Cerebellar nuclear complex (tissue), 1 donor: ENCODE measurements at places on chromosomes 1 and 21.

DNA sequence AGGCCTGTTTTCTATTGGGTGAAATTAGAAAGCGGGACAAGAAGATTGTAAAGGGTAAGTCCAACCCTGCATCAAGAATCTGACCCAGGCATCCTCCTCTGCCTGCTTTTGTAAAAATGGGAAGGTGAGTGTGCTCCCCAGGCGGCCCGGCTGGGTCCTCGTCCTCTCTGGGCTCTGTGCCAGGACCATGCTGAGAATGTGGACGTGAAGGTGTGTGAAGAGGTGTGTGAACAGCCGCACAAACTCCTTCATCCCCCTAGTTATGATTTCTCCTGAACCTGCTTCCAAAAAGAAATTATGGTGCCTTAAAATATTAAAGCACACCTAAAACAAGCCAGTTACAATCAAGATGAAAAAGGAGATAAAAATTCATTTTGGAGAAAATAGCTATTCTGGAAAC lies 185.7 kb downstream of the IGSF21 start:
- DNase-seq = no peak

DNA sequence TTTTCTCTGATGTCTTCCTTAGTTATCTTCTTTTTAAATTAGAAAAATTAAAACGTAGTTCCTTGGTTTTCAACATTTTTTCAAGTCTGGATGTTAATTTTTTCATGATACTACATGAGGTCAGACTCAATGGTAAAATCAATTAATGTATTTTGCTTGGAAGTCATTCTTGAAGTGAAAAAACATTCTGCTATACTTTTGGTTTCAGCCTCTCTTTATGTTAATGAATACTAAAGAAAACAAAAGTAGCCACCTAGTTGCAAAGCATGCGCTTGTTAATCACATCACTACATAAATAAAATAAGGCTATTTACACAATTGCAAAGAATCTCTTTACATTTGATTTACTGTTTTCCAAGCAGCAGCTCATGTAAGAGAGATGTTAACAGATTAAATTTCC lies 170.4 kb downstream of the LIPI start:
- no peak for DNase-seq

DNA sequence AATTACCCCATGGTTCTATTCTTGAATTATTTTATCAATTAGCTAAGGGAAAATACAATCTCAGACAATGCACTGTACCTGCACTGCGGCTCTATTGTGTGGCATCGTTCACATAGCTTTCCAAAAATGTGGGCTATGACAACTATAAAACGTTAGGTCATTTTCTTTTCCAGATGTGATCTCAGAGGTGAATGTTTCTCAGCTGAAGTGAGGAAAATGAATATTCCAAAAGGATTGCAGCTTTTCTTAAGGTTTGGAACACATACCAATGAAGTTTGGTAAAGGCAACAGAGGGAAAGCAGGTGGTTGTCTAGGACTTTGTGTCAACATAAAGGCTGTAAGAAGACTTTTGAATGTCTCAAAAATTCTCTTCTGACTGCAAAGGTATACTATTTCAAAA lies 105.5 kb downstream of the NRIP1 start:
- no peak for DNase-seq

GRCh38 chr1:107535091-107535490 lies 394.3 kb downstream of the NTNG1 start:
- DNase-seq = peak; percentile 33

- DNase-seq = no peak
Measured at GRCh38 chr1:11407301-11407994, 71.5 kb upstream of the DISP3 start.

GRCh38 chr1:114676115-114676514 lies 6.3 kb upstream of the DENND2C start:
- no peak for DNase-seq

GRCh38 chr1:213162338-213162737 lies 111.3 kb downstream of the RPS6KC1 start:
- no peak for DNase-seq

DNA sequence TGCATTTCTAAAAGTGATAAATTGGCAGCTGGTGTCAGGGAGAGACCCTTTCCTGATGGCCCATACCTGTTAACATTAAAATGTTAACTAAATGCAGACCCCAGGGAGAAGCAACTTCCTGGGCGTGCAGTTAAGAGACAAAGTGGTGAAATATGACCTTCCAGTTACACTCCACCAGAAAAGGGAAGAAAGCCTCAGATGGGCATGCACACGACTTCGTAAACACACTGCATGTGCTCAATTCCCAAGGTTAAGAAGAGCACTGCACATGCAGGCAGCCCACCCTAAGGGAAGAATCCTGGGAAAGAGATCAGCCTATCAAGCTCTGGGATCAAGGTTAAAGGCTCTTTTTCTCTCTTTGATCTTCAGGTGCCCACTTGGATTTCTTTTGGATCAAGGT lies 9.7 kb upstream of the GBP6 start:
- no peak for DNase-seq

GRCh38 chr1:239987103-239987745 lies 104.5 kb upstream of the FMN2 start:
- no peak for DNase-seq

- no peak for DNase-seq
Measured at GRCh38 chr1:72433591-72433990, 151.3 kb upstream of the NEGR1 start.

GRCh38 chr1:119097380-119097779 lies 43.1 kb downstream of the WARS2 start:
- no peak for DNase-seq

DNA sequence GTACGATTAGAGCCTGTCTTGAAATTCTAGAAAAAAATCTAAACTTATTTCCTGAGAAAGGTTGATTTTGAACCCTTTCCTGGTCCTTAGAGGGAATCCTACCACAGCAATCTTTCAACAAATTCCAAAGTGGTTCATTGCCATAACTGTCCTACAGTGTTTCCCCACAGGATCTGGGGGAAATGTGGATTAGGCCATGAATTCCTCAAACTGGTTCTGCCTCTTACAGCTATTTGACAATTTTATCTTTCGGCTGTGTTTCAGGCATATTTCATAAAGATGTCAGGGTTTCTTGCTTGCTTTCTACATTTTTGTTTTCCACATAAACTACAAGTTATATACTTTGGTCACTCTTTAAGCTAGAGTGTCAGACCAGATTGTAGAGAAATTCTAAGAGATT lies 544 bp upstream of the ZP4 start:
- no peak for DNase-seq

DNA sequence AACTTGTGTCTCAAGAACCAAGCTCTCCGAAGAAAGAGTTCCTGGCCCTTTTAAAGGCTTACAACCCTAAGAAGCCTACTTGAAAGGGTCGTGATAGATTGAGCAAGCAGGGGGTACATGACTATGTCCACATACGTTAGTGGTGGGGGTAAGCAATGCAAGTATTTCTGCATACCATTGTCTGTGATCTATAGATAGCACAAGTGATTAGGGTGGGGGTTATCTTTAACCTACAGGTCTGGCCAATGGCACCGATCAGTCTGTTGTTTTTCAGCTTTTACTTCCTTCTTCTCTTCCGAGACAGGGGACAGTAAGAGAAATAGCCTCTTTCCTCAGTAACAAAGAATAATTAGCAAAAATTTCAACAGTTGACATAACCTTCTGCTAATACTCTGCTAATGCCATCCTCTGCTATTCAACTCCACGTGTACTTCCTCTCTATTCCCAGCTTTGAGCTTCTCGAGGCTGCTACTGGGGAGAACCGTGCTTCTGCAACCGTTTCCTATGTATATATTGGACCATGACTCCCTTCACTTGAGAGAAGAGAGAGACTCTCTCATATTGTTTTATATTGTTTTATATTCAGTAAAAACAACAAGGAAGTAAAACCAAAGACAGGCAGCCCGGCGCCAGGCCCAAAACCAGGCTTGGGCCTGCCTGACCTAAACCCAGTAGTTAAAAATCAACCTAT lies 727.7 kb upstream of the NCAM2 start:
- DNase-seq = no peak

DNA sequence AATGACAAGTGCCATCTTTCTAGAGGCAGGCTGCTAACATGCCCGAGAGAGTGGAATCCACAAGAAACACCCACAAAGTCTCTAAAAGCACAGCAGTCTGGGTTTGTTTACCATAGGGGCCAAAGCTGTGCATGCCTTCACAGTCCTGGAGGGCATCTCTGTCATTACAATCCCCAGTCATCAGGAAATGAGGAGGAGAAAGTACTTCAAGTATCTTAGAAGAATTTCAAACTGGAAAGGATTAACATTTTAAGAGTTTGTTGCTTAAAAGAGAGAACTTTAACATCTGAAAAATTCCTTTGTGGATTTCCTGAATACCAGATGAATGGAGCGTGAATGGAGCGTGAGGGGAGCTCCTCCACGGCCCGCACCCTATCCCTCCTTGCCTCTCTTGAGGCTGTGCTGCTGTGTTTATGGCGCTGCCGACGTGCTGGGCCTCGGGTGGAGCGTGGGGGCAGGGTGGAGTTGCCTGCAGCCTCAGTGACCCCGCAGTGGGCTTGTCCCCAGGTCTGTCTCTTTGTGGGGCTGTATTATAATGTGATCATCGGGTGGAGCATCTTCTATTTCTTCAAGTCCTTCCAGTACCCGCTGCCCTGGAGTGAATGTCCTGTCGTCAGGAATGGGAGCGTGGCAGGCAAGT lies 23.3 kb downstream of the SLC6A17 start:
- DNase-seq = no peak
